ENCODE measurements at places on chromosomes 4 and X.

DNA sequence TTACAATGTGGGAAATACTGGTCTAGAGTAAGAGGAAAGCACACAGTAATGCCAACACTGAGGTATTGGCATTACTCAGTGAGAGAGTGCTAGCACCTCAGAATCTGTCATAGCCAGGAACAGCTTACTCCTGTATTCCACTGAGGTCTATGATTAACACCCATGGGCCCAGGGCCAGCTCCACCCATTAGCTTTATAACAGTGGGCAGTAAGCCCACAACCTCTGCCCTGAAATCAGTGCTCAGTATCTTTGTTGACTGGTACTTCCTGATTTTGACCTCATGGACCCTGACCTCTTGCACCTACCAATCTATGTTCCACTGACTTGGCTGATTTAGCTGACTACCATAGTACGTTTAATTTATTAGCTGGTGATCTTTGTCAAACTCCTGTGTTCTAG is 56.1 kb downstream of the LANCL3 start:
- no peak for DNase-seq

- no peak for DNase-seq
Observed at GRCh38 chr4:147409350-147409749, 71.5 kb upstream of the EDNRA start.

GRCh38 chr4:90078440-90078839 is 48.8 kb upstream of the CCSER1 start:
- no peak for DNase-seq

GRCh38 chr4:184096561-184097240 is 121.0 kb downstream of the ENPP6 start:
- no peak for DNase-seq

DNA sequence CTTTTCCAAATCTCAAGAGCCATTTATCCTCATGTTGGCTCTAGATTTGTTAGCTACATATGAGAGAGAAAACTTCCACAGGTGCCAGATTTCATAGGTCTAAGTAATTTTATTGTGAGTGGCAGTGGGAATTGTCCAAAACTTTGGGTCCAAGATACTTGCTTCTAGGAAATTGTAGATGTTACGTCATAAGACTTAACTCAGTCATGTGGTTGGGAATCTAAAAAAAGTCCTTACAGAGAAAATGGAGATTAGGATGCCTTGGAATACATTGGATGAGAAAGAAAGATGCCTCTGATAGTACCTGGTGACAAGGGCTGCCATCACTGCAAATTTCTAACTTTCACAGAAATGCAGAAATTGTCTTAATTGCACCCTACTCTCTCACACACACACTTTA is 506.5 kb downstream of the C4orf33 start:
- DNase-seq: no peak

GRCh38 chrX:134911348-134911747 is 79.4 kb upstream of the SMIM10 start:
- no peak for DNase-seq

Measured in NCI-H1694 treated with DMSO at 0.1 percent for 48 hours (cell line).